ENCODE measurements at places on chromosomes 3 and 15.

DNA sequence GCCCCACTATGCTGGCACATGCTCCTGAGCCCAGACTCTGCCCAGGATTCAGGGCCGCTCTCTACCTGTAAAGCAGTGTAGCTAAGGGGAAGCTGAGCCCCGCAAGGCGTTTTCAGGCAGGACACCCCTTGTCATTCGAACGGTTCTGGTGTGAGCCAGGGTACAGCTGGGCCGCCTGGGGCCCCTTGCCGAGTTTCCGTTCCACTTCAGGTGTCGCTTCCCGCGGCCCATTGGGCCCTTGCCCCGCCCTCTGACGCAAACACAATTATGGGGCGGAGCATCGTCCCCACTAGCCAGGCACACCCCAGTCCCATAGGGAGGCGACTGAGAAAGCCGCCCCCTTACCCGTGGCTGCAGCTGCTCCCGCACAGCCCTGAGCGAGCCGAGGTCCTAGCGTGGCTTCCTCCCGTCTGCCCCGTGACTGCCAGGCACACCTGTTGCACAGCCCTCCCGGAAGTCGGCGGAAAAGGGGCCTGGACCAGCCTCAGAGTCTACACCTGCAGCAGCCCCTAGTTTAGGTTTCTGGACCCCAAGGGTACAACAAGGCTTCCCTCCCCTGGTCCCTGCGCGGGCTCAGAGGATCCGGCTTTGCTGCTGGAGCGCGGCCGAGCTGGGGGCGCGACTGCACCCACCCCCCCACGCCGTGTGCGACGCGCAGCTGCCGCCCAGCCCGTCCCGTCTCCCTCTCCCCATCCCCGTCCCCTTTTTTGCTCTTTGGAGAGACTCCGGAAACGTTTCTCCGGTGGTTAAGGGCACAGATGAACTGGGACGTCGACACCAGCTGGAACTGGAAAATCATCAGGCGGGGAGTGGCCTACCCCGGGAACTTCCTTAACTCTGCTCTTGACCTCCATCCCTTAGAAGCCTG, at the start of gene PLSCR2:
Gene PLSCR2 (minus strand): TSS at position 412 of the 868 bp plus-strand sequence. CDS start 9,657 bp downstream, outside the sequence.
- no peaks in the 10 kb centered on the region for H3K27me3 ChIP-seq
- H3K36me3 ChIP-seq, result no peaks in the 10 kb centered on the region
- peak within 1 kb of the TSS; percentile 32 for H3K4me3 ChIP-seq
- H3K4me1 ChIP-seq, result peaks cover 4% of the 10 kb centered on the region

- peak; percentile 47 for DNase-seq
- H3K27me3 ChIP-seq, result no peaks in the 10 kb centered on the region
- no peak overlapping the region for H3K27ac ChIP-seq
- H3K4me3 ChIP-seq, result no peak overlapping the region
- H3K4me1 ChIP-seq, result peaks cover 16% of the 10 kb centered on the region
Observed at GRCh38 chr3:188071636-188072035, 82.3 kb upstream of the LPP start.

- H3K4me1 ChIP-seq, result no peaks in the 10 kb centered on the region
- DNase-seq, result no peak
- H3K4me3 ChIP-seq, result peak overlapping the region; percentile 72
- 0 out of 2 replicates have a peak, but pooled peaks cover 1% of the 10 kb centered on the region for H3K36me3 ChIP-seq
Observed at GRCh38 chr3:57079474-57079831, 19.0 kb downstream of the SPATA12 start.

DNA sequence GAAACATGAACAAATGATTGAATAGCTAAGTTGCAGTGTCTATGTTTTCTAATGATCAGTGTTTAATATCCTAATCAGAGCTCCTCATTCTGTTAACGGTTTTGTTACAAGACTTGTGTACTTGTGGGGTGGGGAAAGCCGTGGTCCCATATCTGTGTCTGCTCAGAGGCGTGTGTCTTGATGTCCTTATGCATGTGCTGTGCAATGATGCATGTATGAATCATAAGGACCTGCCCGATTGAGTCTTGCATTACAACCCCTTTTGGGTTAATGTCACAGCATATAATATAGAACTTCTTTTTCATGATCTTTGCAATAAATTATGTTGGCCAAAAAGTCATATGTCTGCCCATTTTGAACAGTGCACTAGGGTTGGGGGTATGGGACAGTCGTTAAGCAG, 233.4 kb downstream of the ITPR1 start:
- H3K27me3 ChIP-seq, result peaks cover 12% of the 10 kb centered on the region
- no peaks in the 10 kb centered on the region for H3K36me3 ChIP-seq
- no peak overlapping the region for H3K27ac ChIP-seq

DNA sequence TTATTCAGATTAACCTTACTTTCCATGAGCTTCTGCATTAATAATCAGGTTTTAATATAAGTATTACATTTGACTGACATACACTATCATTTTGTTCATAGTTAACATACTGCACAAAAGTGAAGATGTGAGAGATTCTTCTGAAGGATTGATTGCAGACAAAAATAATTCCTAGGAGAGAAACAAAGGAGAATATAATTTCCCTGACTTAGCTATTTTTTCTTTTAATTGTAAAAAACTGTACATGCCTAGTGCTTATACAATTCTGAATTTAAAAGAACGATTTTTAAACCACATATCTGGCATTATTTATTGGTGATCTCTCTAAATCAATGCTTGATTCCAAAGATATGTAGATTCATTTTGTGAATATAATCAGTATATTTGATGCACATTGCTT, 11.0 kb upstream of the DCBLD2 start:
- no peak overlapping the region for H3K27ac ChIP-seq
- DNase-seq, result no peak
- H3K36me3 ChIP-seq, result no peaks in the 10 kb centered on the region
- peaks cover 4% of the 10 kb centered on the region for H3K4me1 ChIP-seq
- H3K27me3 ChIP-seq, result no peaks in the 10 kb centered on the region

DNA sequence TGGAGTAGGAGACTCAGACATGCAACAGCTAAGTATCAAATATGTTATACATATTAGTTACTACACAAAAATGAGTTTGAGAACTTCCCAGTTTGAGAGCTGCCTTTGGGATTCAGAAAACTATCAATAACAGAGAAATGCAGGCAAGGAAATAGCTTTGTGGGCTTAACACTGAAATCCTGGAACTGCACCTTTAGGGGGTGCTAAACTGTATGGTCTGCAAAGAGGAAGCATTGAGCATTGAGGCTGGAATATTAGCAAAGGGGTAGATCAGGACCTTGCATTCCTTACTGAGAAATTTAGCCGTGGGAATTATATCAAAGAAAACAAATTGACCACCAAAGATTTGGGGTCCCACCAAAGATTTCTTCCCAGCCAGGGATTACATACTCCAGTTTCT, 580.0 kb downstream of the ZNF385D start:
- no peak for DNase-seq
- no peaks in the 10 kb centered on the region for H3K27me3 ChIP-seq
- no peaks in the 10 kb centered on the region for H3K36me3 ChIP-seq
- no peaks in the 10 kb centered on the region for H3K4me1 ChIP-seq

- H3K27me3 ChIP-seq, result no peaks in the 10 kb centered on the region
- peaks cover 13% of the 10 kb centered on the region for H3K4me1 ChIP-seq
- no peak overlapping the region for H3K27ac ChIP-seq
- no peak for DNase-seq
Observed at GRCh38 chr3:123627673-123628670, 43.1 kb upstream of the HACD2 start.

- no peak overlapping the region for H3K4me3 ChIP-seq
- H3K27ac ChIP-seq, result peak overlapping the region; percentile 70
- DNase-seq, result no peak
- H3K4me1 ChIP-seq, result peaks cover 35% of the 10 kb centered on the region
Observed at GRCh38 chr15:60370869-60371136, 27.0 kb downstream of the ANXA2 start.

DNA sequence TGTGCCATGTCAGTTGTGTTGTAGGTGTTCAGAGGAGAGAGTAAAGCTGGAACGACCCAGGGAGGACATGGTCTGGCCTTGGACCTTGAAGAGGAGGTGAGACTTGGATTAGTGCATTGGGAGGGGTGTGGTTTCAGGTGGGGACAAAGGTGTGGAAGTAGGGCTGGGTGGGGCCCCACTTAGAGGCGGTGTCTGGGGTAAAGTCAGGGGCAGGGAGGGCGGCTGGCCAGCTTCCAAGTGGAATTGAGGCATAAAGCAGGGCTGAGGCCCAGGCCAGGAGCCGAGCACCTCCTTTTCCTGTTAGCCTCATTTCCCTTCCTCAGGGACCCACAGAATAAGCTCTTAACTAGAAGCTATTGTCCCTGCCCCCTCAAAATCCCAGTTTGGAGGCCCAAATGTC, 36.2 kb upstream of the FLNB start:
- no peaks in the 10 kb centered on the region for H3K36me3 ChIP-seq
- H3K27me3 ChIP-seq, result no peaks in the 10 kb centered on the region
- H3K4me3 ChIP-seq, result no peak overlapping the region
- DNase-seq, result no peak
- H3K27ac ChIP-seq, result peak overlapping the region; percentile 8
- peaks cover 17% of the 10 kb centered on the region for H3K4me1 ChIP-seq

- H3K4me1 ChIP-seq, result no peaks in the 10 kb centered on the region
- H3K36me3 ChIP-seq, result no peaks in the 10 kb centered on the region
- peak; percentile 15 for DNase-seq
Observed at GRCh38 chr3:1082108-1082507, 10.7 kb upstream of the CNTN6 start.

DNA sequence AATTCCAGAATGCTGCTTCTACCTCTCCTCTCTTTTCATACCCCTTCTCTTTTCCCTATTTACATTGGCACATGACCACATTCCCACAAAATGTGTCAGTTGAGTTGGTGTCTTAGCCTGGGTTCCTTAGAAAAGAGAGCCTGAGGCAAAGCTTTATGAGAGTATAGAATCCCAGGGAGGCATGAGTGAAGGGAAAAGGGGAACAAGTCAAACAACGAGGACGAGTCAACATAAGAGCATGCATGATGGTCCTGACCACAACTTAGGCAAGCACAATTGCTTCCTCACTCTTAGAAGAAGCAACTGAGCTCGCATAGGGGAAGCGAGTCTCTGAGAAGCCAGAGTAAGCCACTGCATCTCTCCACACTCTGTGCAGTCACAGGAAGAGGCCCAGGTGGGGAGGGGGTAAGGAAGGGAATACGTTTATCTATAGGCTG, 15.4 kb upstream of the ZNF774 start:
- DNase-seq, result peak; percentile 85
- no peaks in the 10 kb centered on the region for H3K36me3 ChIP-seq
- H3K27ac ChIP-seq, result no peak overlapping the region
- peaks cover 8% of the 10 kb centered on the region for H3K4me1 ChIP-seq
- H3K27me3 ChIP-seq, result no peaks in the 10 kb centered on the region
- no peak overlapping the region for H3K4me3 ChIP-seq

GRCh38 chr3:126923895-126924294, 59.0 kb upstream of the PLXNA1 start:
- no peaks in the 10 kb centered on the region for H3K27me3 ChIP-seq
- no peak for DNase-seq
- peaks cover 23% of the 10 kb centered on the region for H3K4me1 ChIP-seq

- H3K4me1 ChIP-seq, result peaks cover 17% of the 10 kb centered on the region
- H3K36me3 ChIP-seq, result peaks cover 17% of the 10 kb centered on the region
- no peak overlapping the region for H3K4me3 ChIP-seq
- DNase-seq, result no peak
- H3K27ac ChIP-seq, result peak overlapping the region; percentile 82
Observed at GRCh38 chr15:41001524-41002214, 48.4 kb downstream of the CHAC1 start.

DNA sequence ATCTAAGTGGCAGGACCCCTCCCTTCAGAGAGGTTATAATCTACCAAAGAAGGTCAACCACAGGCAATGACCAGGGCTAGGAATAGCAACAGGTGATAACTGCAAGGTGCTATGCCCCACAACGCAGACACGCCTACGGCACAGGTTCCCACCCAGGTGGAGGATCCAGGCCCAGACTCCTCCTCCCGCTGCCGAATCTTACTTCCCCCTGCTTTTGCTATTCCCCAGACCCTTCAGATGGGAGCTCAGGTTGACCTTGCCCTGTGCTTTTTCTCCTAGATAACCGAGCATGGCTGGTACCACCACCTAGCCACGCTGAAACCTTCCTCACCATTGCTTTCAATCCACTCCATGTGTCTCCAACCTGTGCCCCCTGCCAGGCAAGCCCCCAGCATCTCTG, 142.2 kb upstream of the IGF1R start:
- H3K4me1 ChIP-seq, result peaks cover 18% of the 10 kb centered on the region
- H3K36me3 ChIP-seq, result no peaks in the 10 kb centered on the region
- H3K27ac ChIP-seq, result peak overlapping the region; percentile 20
- DNase-seq, result no peak
- no peak overlapping the region for H3K4me3 ChIP-seq

DNA sequence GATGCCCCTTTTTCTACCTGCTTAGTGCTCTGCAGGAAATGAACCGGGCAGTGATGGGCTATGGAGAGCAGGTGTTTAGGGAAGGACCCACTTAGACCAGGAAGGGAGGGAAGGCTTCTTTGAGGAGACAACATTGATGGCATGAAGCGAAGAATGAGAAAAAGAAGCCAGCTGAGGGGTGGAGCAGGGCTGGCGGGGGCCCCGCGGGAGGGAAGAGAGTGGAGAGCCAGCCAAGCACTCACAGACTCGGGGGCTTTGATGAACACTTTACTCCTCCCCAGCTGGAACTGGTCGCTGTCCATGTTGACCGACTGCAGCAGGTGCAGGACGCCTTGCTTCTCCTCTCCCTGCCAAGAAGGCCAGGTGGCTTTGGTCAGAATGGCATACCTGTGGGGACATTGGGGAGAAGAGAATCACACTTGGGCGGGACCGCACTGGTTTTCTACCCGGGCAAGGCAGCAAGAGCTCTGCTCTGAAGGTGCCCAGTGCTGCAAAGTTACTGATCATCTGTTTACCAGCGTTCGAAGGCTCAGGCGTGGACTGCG, 28.4 kb upstream of the LDHAL6B start:
- no peak overlapping the region for H3K4me3 ChIP-seq
- peaks cover 10% of the 10 kb centered on the region for H3K4me1 ChIP-seq
- H3K27me3 ChIP-seq, result no peaks in the 10 kb centered on the region
- H3K27ac ChIP-seq, result no peak overlapping the region

GRCh38 chr3:117226932-117227331, 517.4 kb downstream of the TUSC7 start:
- no peak overlapping the region for H3K4me3 ChIP-seq
- H3K4me1 ChIP-seq, result no peaks in the 10 kb centered on the region
- DNase-seq, result no peak
- H3K27ac ChIP-seq, result no peak overlapping the region

GRCh38 chr3:104987859-104988258, 378.9 kb upstream of the ALCAM start:
- H3K36me3 ChIP-seq, result no peaks in the 10 kb centered on the region
- DNase-seq, result no peak
- H3K27me3 ChIP-seq, result no peaks in the 10 kb centered on the region
- no peak overlapping the region for H3K4me3 ChIP-seq
- no peaks in the 10 kb centered on the region for H3K4me1 ChIP-seq

DNA sequence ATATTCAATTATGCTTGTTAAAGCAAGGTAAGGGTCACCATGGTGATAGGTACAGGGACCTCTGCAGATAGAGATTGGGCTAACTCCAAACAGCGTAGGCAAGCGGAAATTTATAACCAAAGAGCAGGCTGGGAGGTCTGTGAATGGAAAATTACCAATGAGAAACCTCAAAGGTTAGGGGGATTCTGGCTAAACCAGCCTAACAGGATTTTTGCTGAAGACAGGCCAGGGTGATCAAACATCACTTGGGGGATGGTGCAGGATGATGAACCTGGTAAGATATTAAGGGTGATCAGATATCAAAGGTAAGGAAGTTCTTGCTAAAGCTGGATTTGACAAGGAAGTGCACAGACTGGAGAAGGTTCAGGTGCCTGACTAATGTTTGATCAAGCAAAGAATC, 35.3 kb upstream of the SNRPN start:
- DNase-seq, result no peak
- H3K4me3 ChIP-seq, result no peak overlapping the region
- no peaks in the 10 kb centered on the region for H3K4me1 ChIP-seq
- no peak overlapping the region for H3K27ac ChIP-seq
- no peaks in the 10 kb centered on the region for H3K27me3 ChIP-seq
